CD8-positive, alpha-beta memory T cell (primary cell): ENCODE measurements at places on chromosomes 11 and 22.

GRCh38 chr11:1896923-1897322, 5.2 kb upstream of the PRR33 start:
- DNase-seq = no peak

DNA sequence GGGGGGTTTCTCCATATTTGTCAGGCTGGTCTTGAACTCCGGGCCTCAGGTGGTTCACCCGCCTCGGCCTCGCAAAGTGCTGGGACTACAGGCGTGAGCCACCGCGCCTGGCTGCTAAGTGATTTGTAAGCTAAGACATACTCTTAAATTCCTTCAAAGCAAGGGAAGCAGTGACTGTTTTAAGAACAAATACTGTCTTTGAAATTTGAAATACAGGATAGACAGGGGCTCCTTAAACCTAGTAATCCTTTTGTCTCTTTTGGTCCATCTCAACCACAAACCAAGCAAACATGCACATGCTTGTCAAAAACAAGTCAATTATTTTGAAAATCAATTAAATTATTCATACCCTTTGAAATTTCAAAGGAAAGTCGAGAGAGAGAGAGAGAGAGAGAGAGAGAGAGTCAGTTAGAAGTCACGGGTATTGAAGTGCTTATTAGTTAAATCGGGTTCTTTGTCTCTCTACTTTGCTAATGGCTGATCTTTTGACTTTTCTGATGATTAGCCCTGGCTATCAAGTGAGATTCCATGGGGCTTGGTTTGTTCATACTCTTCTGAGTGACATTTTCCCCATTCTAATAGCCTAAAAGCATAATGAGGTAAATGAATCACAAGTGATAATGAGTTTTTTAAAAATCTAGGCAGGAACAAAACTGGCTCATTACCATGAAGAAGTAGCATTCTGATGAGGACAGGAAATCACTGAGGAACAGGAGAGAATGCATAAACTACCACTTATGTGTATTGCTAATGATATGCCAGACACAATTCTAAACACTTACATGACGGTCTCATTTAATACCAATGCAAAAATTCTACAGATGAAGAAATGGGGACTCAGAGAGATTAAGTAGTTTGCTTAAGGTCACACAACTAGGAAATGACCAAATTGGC, 48.0 kb downstream of the MCHR1 start:
- DNase-seq = peak; percentile 37

DNA sequence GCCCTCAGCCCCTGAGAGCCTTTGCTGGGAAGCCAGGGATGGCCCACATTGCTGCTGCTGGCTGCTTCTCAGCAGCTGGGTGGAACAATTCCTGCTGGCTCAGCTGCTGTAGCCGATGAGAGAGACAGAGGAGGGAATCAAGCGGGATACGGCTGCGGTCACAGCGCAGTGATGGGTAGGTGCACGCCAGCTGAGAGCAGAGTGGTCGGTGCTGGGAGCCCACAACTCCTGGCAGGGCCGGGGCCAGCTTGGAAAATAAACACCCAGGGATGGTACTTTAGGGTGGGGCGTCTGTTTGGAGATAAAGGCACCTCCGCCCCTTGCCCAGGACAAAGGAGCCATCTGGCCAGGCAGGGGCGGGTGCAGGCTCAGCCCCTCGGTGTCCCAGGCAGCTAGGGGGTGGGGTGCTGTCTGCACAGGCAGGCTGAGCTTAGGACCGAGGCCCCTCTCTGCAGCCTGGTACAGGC, 480.5 kb downstream of the MIAT start:
- DNase-seq = no peak

DNA sequence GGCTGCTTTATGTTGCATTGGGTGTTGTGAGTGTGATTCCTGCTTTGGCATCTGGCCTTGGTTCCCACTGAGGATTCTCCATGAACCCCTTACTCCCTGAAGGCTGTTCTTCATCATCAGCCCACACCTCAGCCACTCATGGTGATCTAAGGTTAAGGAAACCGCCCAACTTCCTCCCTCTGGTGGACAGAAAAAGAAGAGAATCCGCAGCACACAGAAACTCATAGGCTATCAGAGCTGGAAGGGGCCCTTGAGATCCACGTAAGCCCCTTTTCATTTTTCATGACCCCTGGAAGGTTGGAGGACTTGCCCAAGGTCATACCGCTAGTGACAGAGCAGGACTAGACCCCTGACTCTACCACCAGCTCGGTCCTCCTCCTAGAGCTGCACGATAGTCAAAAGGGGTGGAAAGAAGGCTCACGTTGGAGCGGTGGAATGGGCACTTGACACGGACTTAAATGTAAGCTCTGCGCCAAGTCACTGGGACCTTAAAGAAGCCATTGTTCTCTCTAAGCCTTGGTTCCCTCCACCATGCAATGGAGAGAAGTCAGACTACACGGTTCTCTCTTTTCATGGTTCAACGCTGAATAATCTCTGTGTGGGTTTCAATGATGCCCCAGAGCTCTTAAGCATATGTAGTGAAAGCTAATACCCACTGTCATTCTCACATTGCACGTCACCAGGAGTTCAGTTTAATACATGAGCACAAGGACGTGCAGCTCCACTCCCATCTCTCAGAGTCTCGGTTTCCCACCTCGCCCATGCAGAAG, 83.6 kb upstream of the CRTAM start:
- no peak for DNase-seq

DNA sequence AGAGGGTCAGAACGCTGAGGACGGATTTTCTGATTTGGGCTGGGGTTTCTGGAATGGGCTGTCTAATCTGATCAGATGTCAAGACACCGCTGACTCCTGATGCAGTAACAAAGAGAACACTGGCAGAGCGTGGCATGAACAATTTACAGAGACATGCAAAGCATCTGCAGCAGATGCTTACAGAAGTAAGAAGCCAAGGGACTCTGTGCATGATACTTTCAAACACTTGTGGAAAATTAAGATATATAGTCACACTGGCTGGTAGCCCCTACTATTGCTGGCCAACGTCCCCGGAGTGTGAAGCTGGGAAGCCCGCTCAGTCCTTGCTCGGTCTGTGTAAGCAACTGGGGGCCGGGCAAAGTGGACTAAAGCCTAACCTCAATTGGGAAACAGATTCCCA, 903.7 kb downstream of the BRD1 start:
- no peak for DNase-seq

GRCh38 chr11:122399375-122399774, 256.1 kb upstream of the UBASH3B start:
- DNase-seq = no peak

- DNase-seq = no peak
Measured at GRCh38 chr11:43697679-43698078, 17.1 kb downstream of the HSD17B12 start.

DNA sequence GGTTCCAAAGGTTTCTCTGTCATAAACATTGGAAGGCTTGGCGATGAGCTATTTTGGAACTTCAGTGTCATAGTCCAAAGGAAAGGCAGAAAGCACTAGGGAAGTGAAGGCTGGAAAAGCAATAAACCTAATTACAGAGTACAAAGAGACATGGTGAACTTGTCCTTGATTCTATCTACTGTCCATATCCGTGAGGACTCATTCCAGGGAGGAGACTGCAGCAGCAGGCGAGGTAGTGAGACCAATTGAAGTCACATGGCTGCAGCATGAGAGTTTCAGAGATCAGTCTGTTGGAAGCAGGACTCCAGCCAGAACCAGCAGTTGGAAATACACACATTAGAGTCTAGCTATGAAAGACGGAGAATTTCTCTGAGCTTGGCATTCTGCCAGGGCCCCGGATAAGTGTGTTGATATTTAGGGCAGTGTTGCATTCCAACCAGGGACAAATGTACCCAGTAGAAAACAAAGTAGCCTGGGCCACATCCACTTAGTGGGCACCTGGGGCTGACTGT, 54.1 kb upstream of the ARHGAP42 start:
- DNase-seq = no peak

DNA sequence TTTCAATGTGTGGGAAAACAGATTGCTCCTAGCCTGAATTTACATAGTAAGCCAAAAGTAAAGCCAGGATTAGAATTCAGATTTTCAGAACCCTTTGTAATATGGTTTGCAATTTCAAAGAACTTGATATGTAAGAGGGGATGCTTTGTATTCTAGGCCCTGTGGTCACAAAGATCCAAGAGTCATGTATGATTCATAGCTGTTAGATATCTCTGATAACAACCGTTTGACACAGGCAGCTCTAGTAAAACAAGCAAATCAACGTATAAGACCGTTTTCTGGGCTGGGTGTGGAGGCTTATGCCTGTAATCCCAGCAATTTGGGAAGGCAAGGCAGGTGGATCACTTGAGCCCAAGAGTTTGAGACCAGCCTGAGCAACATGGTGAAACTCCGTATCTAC, 79.6 kb downstream of the EMSY start:
- no peak for DNase-seq

- DNase-seq = no peak
Measured at GRCh38 chr11:69635195-69635594, 5.8 kb upstream of the CCND1 start.

- no peak for DNase-seq
Measured at GRCh38 chr22:50309601-50309991, 2.1 kb upstream of the PLXNB2 start.

- DNase-seq = no peak
Measured at GRCh38 chr11:72513411-72513810, 79.1 kb upstream of the CLPB start.

- no peak for DNase-seq
Measured at GRCh38 chr11:8045839-8046238, 35.2 kb upstream of the TUB start.

GRCh38 chr22:19193879-19194278, 15.3 kb upstream of the SLC25A1 start:
- no peak for DNase-seq

GRCh38 chr11:58578136-58578634, 678 bp upstream of the ZFP91 start:
- DNase-seq = peak; percentile 97

DNA sequence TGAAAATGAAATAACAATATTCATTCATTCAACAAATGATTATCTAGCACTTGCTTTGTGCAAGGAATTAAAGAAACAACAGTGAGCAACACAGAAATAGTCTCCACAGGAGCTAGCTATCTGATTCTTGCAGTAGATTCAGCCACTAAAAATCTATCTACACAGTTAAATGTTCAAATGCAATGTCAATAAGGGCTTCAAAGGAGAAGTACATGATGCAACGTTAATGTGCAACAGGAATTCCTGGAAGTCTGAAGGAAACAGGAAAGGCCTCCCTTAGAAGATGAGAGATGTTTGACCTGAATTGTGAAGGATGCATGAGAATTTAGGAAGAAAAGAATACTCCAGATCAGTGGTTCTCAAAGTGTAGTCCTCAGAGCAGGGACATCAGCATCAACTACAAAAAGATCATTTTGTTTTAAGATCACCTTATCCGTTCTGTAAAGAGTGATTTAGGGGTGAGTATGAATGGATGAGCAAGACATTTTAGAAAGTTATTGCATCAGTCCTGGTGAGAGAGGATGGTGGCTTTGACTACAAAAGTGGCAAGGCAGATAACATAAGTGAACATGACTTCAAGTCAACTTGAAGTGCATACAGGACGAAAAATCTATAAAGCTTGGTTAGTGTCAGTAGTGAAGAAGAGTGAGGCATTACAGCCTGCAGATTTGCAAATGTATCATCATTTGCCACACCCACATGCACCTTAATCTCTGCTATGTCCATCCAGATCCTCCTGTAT, 96.0 kb downstream of the ETS1 start:
- no peak for DNase-seq

DNA sequence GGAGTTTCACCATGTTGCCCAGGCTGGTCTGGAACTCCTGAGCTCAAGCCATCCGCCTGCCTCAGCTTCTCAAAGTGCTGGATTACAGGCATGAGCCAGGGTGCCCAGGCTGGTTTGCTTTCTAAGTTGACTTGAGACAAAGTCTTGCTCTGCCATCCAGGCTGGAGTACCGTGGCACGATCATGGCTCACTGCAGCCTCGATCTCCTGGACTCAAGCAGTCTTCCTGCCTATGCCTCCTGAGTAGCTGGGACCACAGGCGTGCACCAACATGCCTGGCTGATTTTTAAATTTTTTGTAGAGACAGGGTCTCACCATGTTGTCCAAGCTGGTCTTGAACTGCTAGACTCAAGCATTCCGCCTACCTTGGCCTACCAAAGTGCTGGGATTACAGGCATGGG, 31.0 kb downstream of the SNU13 start:
- DNase-seq = no peak

- DNase-seq = no peak
Measured at GRCh38 chr11:47552056-47552565, 821 bp downstream of the CELF1 start.

DNA sequence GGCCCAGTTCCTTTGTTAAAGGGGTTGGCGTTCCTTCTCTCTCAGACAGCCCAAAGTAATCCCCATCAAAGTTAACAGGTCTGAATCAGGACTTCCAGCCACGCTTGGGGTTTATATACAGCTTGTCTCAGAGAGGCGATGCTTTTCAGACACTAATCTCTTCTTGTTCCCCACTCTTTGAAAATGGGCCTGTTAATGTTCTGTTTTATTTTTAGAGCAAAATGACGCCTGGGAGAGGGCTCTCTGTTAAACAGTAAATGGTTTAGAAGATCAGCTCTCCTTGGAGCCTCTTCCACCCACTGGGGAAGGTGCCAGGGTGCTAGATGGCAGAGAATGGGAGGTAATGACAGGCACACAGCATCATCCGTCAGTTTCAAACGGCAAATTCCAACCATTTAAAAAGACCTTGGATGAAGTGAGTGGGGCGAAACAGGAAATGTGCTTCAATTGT, 235.9 kb upstream of the NARS2 start:
- no peak for DNase-seq

DNA sequence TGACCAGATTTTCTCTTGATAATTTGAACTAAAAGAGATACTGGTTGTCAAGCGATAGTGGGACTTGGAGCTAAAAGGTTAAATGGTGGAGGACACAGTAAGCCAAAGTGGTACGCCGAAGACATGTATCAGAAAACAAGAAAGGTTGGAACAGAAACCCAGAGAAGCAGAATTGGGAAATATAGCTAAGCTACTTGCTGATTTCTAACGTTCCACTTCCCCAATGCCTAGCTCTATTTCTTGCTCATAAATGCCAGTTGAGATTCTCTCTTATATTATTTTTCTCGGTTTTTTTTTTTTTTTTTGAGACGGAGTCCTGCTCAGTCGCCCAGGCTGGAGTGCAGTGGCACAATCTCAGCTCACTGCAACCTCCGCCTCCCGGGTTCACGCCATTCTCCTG, 12.7 kb downstream of the TMEM41B start:
- DNase-seq = no peak

- no peak for DNase-seq
Measured at GRCh38 chr11:66178183-66178582, 90.3 kb upstream of the RAB1B start.

- DNase-seq = no peak
Measured at GRCh38 chr11:93477684-93478234, 65.4 kb downstream of the SMCO4 start.

DNA sequence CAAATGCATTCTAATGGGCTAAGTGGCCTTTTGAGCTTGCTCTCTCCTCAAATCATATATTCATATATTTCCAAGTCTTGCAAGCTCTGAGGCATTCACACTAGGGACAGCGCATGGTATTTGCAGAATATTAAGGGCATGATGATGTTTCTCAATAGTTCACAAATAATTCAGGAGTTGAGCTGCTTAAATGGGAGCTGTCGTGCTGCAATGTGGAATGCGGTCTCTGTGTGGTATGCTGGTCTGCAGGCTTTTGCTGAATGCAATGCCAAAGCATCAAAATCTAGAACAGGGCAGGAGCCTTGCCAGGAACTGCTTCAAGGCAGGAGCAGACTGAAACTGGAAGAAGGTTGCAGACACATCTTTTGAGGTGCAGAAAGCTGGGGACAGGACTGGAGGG, 1060.0 kb downstream of the TBC1D22A start:
- no peak for DNase-seq

GRCh38 chr11:109480251-109480650, 58.3 kb downstream of the C11orf87 start:
- DNase-seq = no peak

- DNase-seq = no peak
Measured at GRCh38 chr11:68532727-68533369, 72.3 kb downstream of the PPP6R3 start.
